DMS 273 treated with DMSO at 0.1 percent for 48 hours (cell line): ENCODE measurements at places on chromosomes 2 and 18.

DNA sequence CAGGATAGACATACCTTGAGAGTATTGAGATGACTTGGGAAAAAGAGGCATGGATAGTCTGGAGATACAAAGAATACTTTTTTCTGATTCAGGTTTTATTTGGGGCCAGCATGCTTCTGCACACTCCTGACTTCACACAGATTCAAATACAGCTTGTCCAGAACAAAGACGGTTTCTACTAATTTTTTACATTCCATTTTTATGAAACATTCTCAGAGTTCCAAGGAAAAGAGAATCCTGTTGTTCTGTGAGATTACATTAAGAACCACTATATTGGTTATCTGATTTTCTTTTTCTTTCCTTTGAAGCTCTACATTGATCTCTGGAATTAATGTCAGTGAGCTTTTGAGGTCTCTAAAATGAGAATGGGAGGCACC lies 41.0 kb downstream of the PTPRM start:
- DNase-seq, result no peak

DNA sequence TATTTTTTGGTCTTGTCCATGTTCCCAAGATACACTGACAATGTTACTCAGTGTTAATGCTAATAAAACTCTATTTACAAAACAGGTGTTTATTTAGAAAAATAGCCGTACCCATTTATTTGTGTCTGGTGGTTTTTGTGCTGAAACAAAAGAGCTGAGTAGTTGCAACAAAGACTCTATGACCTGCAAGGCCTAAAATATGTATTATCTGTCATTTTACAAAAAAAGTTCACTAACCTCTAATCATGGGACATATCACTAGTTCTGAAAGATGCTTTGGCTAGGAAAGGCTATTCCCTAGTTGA lies 59.2 kb upstream of the SLC25A52 start:
- no peak for DNase-seq

DNA sequence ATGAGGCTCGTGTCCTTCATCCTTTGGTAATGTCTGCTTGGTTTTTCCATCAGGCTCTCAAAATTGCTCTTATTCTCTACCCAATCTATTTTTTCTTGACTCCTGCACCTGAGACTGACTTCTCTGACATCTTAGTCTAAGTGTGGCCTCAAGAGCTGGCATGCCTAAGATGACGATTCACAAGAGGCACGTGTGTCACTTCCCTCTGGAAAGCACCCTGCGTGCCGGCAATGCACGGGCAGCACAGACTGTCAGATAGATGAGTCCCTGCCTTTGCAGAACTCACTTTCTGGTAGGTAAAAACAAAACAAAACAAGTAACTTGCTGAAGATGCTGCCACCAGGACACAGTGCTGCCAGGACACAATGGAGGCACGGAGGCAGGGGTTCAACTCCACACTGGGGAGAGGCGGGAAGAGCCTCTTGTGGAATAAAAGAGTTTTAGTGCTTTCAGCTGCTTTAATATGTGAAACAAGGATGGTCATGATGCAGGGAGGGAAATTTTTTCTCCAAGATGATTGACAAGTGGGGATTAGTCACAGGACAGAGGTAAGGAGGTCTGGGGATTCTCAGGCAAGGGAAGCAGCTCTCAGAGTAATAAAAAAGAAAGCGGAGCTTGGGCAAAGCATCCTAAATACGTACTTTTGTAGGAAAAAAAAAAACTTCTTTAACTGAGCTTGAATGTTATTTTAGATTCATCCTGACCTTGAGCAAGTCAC lies 27.3 kb downstream of the CYB5A start:
- no peak for DNase-seq

DNA sequence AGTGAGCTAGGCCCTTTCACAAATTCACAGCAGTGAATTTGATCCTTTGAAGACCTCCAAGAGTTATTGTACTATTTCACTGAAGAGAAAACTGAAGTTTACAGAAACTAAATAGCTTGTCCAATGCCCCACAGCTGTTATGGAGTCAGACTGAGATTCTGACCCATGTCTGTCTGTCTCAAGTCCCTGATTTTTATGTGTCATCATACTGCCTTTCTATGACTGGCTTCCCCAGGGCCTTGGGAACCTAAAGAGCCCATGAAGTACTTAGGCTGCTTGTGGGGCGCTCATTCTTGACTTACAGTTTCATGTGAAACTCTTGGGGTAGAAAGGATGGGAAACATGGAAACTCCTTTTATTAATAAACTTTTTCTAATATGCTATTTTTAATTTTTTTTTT lies 107.7 kb downstream of the ATL2 start:
- DNase-seq, result no peak

- peak; percentile 77 for DNase-seq
These were observed 338.9 kb downstream of the CCDC85A start for GRCh38 chr2:56522605-56523089.

- no peak for DNase-seq
These were observed 224.1 kb upstream of the CCDC150 start for GRCh38 chr2:196415384-196415783.

- DNase-seq, result no peak
These were observed 99.2 kb upstream of the LHCGR start for GRCh38 chr2:48854681-48855080.

DNA sequence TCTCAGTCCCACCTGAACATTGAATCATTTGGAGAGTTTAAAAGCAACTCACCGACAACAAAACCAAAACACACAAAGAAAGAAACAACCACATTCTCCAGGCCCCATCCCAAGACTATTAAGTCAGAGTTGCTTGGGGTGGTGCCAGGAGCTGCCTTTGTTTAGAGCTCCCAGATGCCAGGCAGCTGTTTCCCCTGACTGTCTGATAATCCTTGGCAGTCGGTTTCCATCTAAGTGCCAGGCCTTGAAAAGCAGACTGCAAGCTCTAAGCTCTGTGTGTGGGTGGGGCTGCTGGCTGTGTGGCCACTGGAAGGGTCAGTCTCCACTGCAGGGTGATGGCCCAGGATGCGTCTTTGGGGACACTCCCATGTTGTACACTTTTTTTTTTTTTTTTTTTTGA lies 255.3 kb upstream of the AGAP1 start:
- peak; percentile 48 for DNase-seq

- DNase-seq, result no peak
These were observed 374.3 kb downstream of the SLC4A3 start for GRCh38 chr2:220001751-220002150.

GRCh38 chr2:97801028-97801427 lies 87.7 kb downstream of the ZAP70 start:
- DNase-seq, result no peak

DNA sequence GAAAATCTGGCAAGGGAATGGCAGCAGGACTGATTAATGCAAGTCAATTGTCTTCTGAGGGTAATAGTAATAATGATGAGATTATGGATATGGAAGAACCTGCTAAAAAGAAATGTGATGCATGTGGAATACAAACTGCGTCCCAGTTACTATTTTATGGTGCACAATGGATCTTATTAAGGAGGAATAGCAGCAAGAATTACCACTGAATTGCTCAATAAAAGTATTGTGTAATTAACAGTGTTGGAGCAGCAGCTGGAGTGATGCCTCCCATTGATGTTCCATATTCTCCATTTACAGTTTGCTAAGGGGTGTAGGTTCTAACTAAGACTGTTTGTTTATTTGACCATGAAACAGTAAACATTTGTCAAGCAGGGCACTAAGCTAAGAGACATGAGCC lies 167.9 kb downstream of the HRH4 start:
- no peak for DNase-seq

GRCh38 chr2:10027660-10028330 lies 15.6 kb upstream of the KLF11 start:
- no peak for DNase-seq

- DNase-seq, result no peak
These were observed 12.4 kb downstream of the RALB start for GRCh38 chr2:120265006-120265405.

GRCh38 chr2:98476192-98476868 lies 31.7 kb downstream of the INPP4A start:
- DNase-seq, result no peak

GRCh38 chr2:80926168-80926567 lies 621.6 kb upstream of the LRRTM1 start:
- DNase-seq, result no peak
